NCI-H446 (cell line): ENCODE measurements at places on chromosomes 5 and 9.

DNA sequence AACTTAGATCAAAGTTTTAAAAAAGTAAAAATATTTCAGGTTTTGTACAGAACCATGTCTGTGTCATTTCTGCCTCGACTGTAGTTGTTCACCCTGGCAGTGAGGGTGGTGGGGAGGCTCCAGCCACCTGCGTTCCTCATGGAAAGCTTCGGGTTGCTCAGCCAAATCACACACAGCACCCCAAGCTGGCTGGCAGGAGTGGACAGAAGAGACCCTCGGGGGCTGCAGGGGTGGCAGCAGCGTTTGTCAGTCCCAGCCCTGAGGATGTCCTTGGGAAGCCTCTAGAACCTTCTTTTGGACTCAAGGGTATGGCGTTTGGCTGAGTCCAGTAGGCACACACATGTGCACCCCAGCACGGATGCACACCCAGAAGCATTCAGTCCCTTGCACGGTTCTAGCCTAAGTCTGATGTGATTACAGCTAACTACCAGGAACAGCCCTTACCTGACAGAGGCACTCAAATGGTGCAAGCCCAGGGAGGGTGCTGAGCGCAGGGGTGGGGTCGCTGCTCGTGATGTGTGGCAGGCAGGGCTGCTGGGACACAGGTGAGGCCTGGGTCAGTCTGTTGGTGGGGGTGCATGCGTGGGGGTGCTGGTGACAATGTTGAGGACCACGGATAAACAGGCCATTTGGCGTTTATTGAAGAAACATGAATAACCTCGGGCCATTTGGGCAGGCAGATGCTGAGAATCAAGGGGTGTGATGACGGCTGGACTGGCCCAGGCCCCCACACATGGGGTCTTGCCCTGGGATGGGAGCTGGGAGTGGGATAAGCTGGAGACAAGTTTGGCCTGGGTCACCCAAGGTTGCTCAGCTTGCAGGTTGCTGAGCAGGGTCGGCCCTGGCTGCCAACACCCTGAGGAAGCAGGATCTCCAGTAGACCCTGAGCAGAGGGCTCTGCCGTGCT is 103.4 kb downstream of the PHF2 start:
- no peak for DNase-seq

DNA sequence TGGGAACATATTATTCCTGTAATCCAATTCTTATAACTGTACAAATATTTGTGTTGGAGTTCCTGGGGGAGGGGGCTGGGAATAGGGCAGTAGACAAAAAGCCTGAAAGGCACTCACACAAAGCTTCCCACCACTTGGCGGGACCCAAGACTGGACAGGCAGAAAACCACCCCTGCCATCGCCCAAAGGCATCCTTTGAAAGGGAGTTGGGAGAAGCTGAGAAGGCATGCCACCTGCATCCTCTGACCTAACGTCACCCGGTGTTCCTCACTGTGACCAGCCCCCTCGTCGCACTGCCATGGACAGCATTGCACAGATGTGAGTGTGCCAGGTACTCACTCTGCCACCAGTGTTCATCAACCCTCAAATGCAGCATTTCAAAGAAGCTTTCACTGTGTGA is 80.6 kb upstream of the SMIM23 start:
- no peak for DNase-seq

DNA sequence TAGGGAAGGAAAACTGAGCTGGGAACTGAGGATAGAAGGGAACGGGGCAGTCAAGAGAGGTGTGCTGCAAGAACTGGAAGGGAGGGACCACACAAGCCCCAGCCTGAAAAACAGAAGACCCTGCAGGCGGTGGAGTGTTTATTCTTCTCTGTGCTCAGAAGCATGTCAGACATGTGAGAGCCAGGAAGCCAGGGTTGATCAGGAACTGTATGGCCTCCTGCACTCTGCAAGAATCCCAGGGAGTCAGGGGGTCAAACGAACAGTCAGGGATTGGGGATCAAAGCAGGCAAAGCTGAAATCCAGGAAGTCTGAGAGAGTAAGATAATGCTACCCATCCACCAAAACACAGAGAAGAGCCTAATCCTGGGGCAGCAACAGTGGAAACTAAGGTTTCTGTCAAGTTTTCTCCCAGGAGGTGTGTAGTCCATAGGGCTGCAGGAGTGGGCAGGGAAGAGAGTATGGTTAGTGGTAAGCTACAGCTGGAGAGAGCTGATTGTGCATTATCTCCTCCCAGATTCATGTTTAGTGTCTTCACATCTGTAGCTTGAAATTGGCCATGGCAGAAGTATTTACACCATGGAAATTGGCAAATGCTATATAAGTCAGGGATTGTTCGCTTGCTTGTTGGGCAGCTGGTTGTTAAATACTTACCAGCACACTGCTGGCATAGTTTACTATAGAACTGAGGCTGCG is 115.4 kb upstream of the SLC44A1 start:
- no peak for DNase-seq

DNA sequence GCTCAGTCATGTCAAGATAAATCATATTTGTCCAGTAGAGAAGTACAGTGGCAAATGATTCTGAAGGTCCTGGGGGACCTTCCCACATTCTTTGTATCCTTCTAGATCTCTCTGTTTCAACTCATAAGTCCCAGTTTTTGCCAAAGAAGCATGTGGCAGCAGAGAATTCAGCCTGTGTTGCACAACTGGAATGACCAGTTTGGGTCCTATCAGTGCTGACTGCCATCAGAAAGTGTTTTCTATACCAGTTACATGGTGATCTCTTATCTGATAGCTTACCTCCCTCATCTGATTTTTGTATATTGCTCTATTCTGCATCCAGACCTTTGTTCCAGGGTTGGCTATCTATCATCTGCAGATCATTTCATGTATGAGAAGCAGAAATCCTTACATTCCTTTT is 21.7 kb downstream of the GM2A start:
- no peak for DNase-seq

DNA sequence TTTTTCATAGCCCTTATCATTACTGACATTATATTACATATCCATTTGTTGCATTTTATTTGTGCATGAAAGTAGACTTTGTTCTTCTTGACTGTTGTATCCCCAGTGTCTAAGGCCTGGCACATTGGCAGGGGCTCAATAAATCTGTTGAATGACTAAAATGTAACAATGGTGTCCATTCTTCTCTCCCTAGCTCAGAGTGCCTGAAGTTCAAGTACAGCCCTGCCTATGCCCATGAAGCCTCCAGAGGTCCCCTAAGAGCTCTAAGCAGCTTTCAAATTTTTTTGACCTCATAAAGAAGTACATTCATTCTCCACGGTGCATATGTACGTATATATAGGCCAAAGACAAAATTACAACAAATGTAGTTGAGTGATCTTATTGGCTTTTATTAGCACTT is 4.2 kb upstream of the BSPRY start:
- no peak for DNase-seq

DNA sequence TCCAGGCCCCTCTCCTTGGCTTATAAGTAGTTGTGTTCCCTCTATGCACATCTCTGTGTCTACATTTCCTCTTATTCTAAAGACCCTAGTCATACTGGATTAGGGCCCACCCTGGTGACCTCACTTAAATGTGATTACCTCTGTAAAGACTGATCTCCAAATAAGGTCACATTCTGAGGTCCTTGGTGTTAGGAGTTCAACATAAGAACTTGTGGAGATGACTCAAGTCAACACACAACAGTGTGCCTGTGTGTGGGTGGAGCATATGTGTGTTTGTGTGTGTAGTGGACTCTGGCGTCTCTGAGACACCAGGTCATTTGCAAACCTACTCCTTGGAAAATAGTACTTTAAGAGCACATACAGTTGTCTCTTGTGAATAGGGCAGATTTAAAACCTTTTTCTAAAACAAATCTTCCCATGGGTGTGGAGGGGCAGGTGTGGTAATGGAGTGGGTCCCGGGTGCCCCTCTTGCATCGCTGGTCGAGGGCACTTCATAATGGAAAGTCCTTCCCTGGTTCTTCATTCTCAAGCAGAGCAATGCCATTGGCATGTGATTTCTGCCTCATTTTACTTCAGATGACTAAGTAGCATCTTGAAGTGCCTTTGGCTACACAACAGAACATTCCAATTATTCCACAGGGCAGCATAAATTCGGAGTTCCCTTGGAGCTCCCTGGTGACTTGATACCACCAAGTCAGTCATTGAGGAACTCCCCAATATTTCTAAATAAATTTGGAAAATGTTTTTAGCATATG is 84.4 kb downstream of the C9orf152 start:
- no peak for DNase-seq

DNA sequence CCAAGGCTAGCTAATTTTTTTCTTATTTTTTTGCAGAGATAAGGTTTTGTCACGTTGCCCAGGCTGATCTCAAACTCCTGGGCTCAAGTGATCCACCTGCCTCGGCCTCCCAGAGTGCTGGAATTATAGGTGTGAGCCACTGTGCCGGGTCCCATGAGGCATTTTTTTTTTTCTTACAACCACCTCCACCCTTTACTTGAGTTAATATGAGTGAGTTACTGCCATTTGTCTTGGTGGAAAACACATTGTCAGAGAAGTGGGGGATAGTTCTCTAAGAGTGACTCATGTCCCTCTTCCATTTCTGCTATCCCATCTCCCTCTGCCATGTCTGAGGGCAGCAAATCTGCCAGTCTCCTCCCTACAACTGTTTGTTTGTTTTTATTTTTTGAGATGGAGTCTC is 163.4 kb upstream of the CLINT1 start:
- DNase-seq = no peak

DNA sequence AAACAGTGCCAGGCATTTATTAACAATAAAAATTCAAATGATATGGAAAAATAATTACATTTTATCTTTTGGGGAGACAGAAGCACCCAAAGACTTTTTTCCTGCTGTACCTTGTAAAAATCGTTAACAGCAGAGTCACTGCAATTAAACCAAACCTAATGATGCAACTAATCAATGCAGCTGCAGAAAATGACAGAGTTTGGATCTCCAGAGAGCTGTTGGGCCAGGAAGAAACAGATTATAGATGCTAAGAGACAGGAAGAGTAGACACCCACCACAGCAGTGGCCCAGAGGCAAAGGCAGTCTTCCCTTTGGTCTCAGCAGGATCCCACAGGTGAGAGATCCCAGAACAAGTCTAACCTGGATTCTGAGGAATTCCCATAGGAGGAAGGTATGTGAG is 53.0 kb downstream of the SPOCK1 start:
- DNase-seq = no peak

- DNase-seq = no peak
These were observed 7.1 kb upstream of the RARS1 start for GRCh38 chr5:168479166-168479565.

GRCh38 chr9:26054600-26055520 is 376.6 kb upstream of the TUSC1 start:
- no peak for DNase-seq

DNA sequence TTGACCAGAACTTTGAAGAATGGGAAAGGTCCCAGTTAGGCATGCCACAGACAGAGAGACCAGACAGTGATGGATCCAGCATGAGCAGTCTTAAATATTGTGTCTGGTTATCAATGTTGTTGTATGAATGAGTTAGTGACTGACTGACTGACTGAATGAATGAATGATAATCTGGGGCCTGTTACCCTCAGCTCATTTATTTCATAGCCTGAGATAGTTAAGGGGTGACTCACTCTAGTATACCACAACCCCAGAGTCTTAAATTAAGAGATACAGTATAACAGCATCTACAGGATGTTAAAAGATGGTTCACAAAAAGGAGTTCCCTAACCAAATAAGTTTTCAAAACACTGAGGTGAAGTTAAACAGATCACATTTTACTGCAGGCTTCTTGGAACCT is 133.5 kb downstream of the SGCD start:
- DNase-seq = no peak

GRCh38 chr9:113857875-113858274 is 18.2 kb upstream of the ZNF618 start:
- no peak for DNase-seq

DNA sequence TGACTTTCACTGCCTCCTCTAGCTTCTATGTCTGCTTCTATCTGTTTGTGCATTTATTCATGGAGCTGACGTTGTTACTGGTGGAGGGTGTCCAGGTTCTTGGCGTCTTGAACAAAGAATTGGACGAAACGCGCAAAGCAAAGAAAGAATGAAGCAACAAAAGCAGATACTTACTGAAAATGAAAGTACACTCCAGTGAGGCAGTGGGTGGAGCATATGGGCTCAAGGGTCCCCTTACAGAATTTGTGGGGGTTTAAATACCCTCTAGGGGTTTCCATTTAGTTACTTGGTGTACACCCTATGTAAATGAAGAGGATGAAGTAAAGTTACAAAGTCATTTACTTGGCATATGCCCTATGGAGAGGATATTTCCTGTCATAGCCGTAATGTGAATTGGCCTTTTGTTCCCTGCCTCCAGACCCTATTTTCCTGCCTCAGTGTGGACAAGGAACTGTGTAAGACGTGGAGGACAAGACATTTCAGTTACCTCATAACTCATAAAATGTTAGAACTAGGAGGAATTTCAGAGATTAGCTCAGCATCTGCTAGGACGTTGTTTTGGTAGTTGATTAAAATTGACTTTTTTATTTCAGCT is 3.1 kb downstream of the POLR3G start:
- DNase-seq = no peak

- DNase-seq = no peak
These were observed 525.5 kb upstream of the PTGER4 start for GRCh38 chr5:40154194-40154593.

- no peak for DNase-seq
These were observed 27.0 kb downstream of the ANGPTL2 start for GRCh38 chr9:127095411-127095810.

DNA sequence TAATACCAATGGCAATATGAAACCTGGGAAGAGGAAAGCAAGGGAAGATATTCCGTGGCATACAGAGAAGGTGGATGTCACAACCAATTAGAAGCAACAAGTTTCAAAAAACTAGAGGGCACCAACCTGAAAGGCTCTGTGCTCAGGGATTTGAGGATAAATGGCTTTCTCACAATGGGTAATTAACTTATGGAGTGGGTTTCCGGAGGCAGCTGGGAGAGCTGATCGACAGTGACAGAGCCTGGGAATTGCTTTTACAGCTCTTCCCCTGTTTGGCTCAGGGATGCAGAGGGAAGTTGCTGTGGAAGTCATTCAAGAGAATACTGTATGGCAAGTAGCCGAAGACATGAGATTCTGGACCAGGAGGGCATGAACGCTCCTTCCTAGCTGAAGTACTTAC is 237.0 kb downstream of the KIF4B start:
- no peak for DNase-seq

DNA sequence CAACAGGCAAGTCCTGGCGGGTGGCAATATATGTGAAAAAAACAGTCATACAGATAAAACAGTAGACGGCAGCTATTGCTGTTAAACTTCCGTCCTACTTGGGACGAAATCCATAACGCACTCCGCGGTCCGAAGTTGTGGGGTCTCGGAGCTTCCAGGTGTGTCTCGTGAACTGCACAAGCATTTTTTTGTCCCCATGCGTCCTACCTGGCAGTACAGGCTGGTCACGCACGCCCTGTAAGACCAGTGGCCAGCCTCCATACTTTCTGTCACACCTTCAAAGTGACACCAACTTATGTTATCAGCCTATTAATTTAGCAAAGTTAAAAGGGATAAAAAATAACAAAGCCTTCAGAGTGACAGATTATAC is 51.3 kb downstream of the TGFBI start:
- DNase-seq = no peak

DNA sequence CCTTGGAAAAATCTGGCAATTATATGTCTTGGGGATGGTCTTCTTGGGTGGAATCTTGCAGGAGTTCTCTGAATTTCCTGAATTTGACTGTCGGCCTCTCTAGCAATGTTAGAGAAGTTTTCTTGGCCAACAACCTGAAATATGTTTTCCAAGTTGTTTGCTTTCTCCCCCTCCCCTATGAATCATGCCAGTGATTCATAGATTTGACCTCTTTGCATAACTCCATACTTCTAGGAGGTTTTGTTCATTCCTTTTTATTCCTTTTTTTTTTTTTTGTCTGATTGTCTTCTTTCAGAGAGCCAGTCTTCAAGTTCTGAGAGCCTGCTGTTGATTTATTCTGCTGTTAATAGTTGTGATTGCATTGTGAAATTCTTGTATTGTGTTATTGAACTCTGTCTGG is 56.7 kb upstream of the SLC44A1 start:
- no peak for DNase-seq
